ENCODE measurements at places on chromosomes 6 and 20. TPM values are rescaled to one million over a fixed set of nuclear protein-coding genes. Genes with fewer than 3 reads are reported as not detected.

DNA sequence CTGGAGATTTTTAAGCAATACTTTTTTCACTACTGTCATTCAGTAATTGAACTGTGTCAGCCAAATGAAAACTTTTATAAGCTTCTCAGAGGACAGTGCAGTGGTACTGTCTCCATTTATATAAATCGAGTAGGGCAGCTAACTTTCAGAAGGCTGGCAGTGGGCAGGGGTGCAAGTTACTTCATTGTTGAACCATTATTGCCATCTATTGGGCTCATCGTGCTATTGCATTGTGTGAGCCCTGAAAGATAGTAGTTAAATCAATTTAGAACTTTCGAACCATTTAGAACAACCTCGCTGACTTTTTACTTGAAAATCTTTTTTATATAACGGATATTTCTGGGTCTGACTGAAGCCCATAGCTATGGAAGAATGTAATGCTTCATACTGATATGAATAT, 347.8 kb upstream of the PLCB4 start:
- no peak for DNase-seq

Gene CHRNA4
- 0.80 TPM for total RNA-seq

DNA sequence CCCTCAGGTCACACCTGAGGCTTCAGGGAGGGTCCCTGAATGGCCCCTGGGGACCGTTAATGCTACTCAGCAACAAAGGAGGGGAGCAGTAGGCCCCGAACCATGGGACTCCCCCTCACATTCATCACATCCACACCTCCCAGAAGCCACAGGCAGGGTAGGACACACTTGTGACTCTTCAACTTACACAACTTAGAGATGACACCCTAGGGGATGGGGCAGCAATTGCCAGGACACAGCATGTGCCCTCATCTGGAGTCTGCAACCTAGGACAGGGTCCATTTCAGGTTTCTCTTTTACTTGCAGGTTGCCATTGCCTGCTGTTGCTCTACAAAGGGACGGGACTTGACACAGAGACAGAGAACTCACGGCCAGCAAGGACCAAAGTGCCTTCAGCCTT, 770 bp downstream of the ULBP3 start:
- no peak for DNase-seq

- no peak for DNase-seq
Measured at GRCh38 chr6:89999154-89999553, 104.9 kb downstream of the GJA10 start.

DNA sequence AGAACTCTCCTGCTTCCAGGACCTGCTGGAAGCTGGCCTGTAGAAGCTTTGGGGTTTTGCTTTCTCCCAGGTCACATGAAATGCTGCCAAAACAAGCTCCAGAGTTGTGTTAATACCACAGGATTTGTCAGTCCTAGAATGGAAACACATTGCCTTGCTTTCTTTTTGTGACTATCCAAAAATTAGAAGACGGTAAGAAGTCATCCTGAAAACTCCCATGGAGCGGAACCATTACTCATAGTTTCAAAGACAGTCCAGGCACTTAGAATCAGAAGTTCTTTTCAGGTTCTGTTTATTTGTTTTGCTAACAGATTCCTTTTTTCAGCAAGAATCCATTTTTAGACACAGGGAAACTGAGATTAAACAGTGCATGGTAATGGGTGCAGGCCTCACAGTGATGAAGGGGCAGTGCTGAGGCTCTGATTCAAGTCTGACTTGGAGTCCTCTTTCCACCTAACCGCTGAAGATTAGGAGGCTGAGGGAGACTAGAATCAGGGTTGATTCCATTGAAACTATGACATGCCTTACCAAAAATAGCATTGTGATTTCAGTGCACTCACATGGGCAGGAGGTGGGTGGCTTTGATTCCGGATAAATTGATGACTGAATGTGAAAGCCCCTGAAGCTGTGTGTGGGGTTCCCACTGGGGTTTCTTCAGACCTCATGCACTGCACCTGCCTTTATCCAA, 72.2 kb upstream of the NAA20 start:
- DNase-seq, result no peak

Gene KCNK5
- total RNA-seq, result 15.6 TPM

DNA sequence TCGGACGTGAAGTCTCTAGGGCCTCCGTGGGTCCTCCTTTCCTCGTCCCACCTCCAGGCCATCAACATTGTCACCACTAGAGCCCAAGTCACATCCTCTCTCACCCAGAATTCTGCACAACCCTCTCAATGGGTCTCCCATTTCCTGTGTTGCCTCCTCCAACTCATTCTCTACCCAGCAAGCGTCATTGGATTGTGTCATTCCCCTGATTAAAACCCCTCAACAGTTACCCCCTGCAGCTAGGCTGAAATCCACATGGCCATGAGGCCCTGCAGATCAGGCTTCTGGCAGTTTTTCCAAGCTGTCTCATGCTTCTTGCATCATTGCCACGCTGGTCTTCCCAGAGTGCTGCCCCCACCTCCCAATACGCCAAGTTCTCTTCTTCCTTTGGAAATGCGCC, 12.9 kb upstream of the FAM210B start:
- no peak for DNase-seq

Gene FILIP1
- total RNA-seq, result 40.2 TPM

Gene TMC2
- 0.22 TPM for total RNA-seq

DNA sequence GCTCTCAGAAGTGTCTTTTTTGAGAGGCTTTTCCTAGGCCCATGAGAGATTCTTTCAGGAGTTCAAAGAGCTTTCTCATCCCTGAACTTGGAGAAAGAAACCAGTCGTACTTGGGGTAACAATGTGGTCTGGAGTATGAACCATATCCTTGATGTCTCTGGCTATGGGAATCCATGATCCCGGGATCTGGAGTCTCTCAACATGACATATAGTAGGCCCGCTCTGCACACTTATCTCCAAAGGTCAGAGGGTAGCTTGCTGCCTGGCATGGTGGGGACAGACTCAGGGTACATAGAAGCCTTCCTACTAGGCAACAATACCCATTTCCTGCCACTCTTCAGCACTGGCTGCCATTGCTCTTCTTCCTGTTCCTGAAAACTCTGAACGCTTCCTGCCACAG, 42.2 kb upstream of the NFATC2 start:
- no peak for DNase-seq

Gene MYB
- 0.22 TPM for total RNA-seq

DNA sequence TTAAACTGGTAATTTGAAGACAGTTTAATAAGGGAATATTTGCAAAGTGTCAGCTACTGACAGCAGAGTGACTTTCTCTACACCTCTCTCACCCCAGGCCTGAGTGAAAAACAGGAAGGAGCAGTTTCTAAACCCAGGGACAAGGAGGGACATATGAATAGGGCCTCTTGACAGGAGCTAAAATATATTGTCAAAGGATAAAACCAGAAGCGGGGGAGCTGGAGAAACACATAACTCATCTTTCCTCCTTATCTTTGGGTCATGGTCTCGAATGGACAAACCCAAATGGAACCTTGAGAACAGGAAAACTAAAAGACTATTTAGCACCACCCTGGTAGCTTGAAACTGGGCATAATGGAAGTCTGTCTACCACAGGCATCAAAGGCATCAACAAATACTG, 197.5 kb upstream of the FOXA2 start:
- no peak for DNase-seq

Gene MAK
- 0.40 TPM for total RNA-seq

GRCh38 chr6:123393331-123393730, 243.4 kb downstream of the TRDN start:
- DNase-seq, result no peak

DNA sequence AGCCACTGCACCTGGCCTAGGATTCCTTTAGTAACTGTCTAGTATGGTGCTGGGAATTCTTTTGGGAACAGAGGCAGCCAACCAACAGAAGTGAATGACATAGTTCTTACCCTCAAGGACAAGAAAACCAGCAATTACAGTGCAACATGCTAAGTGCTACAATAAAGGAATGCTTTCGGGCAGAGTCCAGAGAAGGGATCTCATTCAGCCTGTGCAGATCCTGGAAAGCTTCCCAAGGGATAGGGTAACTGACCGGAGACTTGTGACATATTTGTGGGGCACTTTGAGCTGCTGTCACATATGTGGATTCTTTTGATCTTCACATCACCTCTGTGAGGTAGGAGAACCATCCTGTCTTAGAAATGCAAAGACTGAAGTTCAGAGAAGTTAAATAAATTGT, 46.8 kb downstream of the C6orf15 start:
- no peak for DNase-seq

DNA sequence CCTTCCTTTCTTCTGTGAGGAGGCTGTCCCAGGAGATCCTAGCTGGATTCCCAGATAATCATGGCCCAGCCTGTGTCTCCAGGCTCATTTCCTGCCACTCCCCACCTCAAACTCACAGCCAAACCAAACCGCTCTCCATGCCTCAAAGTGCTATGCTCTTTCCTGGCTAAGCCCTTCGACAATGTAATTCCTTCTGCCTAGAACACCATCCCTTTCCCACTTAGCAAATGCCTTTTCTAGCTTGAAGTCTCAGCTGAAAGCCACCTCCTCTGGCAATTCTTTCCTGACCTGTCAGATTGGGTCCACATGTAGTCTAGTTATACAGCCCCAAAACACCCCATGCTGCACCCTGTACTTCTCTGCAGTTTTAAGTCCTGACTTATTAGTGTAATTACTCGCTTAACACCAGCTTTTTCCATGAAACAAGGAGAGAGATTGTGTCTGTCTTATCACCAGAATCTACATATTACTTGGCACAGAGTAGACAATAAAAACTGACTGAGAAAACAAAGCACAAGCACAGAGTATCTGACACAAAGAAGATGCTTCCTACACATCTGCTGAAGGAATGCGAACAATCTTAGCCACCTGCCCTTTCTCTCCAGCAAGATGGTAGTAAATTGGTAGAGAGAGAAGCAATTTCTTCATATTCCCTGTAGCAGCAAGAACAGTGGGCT, 5.4 kb downstream of the TRIM26 start:
- no peak for DNase-seq

DNA sequence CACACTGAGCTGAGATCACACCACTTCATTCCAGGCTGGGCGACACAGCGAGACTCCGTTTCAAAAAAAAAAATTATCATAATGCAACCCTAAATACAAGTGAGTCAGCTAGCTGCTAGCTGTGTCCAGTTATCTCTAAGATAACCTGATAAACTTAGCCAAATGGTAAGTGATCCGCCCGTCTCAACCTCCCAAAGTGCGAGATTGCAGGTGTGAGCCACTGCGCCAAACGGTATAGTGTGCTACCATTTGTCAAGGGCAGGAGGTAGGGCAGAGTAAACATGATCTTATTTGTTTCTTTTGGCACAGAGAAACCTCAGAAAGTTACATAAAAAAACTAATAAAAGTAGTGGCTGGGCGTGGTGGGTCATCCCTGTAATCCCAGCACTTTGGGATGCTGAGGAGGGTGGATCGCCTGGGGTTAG, 4.7 kb upstream of the C6orf132 start:
- no peak for DNase-seq

Gene PTCRA
- total RNA-seq, result 0.40 TPM

DNA sequence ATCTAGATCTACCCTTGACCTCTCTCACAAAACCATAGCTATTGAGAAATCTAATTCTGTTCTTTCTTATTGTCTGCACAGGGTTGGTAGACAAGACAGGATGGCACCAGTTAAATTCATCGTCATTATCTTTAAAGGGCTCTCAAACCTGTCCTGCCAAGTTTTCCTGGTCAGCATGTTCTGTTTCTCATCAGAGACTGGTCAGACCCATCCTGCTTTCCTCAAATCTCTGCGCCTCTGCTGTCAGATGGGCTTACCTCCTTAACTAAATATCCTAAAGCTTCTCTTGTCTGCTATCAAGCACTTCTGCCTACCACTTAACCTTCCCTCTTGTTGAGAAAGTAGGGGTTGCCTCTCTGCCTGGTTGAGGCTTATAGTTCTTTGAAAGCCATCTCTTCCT, 125.2 kb downstream of the MYO6 start:
- no peak for DNase-seq

DNA sequence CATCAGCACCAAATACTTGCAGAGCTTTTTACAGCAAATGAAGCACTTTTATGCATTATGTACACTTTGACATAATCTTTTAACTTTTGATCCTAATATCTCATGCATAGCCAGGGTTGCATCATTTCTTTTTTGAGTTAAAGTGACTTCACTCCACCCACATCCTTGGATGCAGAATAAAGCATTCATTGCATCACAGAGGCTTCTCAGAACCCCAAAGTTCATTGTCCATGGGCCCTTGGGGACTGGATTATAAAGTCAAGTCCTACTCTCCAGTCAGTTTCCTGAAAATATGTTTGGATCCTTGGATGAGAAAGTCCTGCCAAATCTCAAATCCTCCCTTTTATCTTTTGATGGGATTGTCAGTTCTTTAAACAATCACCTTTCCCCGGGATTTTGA, 10.6 kb upstream of the EFHC1 start:
- DNase-seq, result no peak

Gene NRSN1
- not detected for total RNA-seq

Gene IPCEF1
- total RNA-seq, result 5.0 TPM

GRCh38 chr6:147054158-147054557, 150.1 kb upstream of the STXBP5 start:
- no peak for DNase-seq

GRCh38 chr6:53112871-53113270, 35.8 kb downstream of the GCM1 start:
- no peak for DNase-seq

DNA sequence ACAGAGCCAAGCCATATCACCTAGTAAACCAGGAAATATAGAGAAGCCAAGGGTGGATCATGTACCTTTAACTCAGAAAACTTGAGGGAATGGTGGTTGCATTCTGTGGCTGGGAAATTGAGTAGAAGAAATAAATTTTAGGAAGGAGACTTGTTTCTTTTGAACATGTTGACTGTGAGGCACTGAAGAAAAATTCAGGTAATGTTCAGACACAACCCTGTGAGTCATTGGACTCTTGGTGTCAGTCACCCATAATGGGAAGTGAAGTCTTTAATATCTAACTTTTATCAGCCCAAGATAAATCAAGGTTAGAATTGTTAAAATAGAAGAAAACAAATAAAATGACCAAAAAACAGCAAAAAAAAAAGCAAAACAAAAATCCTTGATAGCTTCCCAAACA, 98.8 kb upstream of the GRIK2 start:
- DNase-seq, result no peak

GRCh38 chr6:125584468-125584939, 164.9 kb upstream of the HEY2 start:
- no peak for DNase-seq

Gene NHSL1
- total RNA-seq, result 18.5 TPM

GRCh38 chr20:46308258-46309157, at the start of gene CDH22:
CDH22 (minus strand) TSS chr20:46308498; CDS start chr20:46251294, 57,204 bp downstream.
- peak; percentile 72 for DNase-seq

Gene RPRD1B
- 41.9 TPM for total RNA-seq
